ENCODE measurements at places on chromosomes 2 and 18. TPM values are rescaled to one million over a fixed set of nuclear protein-coding genes. Genes with fewer than 3 reads are reported as not detected.

DNA sequence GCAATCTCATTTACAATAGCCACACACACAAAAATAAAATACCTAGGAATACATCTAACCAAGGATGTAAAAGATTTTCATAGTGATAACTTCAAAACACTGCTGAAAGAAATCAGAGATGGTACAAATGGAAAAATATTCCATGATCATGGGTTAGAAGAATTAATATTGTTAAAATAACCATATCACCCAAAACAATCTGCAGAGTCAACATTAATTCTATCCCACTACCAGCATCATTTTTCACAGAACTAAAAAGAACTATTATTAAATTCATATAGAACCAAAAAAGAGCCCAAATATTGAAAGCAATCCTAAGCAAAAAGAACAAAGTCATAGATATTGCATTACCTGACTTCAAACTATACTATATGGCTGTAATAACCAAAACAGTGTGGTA, 50.4 kb downstream of the ZNF385B start:
- no peaks in the 10 kb centered on the region for H3K4me1 ChIP-seq
- H3K36me3 ChIP-seq: no peaks in the 10 kb centered on the region
- H3K27ac ChIP-seq: no peak overlapping the region
- no peaks in the 10 kb centered on the region for H3K27me3 ChIP-seq
- no peak overlapping the region for H3K4me3 ChIP-seq

DNA sequence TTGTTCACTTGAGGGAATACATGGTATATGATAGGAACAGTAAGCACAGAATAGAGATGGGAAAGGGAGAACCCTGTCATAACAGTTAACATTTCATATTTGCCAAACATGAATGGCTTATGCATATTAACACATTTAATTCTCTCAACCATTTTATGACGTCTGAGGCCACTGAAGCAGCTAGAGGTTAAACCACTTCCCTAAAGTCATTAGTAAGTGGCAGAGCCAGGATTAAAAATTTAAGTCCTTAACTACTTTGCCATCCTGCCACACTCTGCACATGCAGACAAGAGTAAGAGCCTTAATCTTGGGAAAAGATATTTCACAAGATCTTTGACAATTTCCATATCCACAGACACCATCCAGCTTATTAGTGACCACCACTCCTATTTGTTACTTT, 2.1 kb downstream of the LIPT1 start:
- H3K36me3 ChIP-seq: peaks cover 17% of the 10 kb centered on the region
- H3K27ac ChIP-seq: no peak overlapping the region
- H3K4me3 ChIP-seq: no peak overlapping the region

GRCh38 chr2:203898657-203899056, 31.1 kb downstream of the CTLA4 start:
- no peaks in the 10 kb centered on the region for H3K4me1 ChIP-seq
- H3K27ac ChIP-seq: no peak overlapping the region
- H3K27me3 ChIP-seq: no peaks in the 10 kb centered on the region
- DNase-seq: no peak
- no peaks in the 10 kb centered on the region for H3K36me3 ChIP-seq

The SLC19A3 gene
- 4.5 TPM for total RNA-seq

The MBP gene
- total RNA-seq: 44.4 TPM

The FECH gene
- 75.7 TPM for total RNA-seq

The NEU4 gene
- 0.92 TPM for total RNA-seq

GRCh38 chr2:102358496-102358895, 2.9 kb downstream of the IL18R1 start:
- no peak overlapping the region for H3K27ac ChIP-seq
- H3K36me3 ChIP-seq: no peaks in the 10 kb centered on the region
- H3K27me3 ChIP-seq: no peaks in the 10 kb centered on the region
- H3K4me3 ChIP-seq: no peak overlapping the region
- peaks cover 41% of the 10 kb centered on the region for H3K4me1 ChIP-seq

Data from PC-9 (cell line).